ENCODE measurements at places on chromosomes 4 and X.
A peak's percentile ranks its signal among the peaks of the same experiment; 100 is the strongest.

DNA sequence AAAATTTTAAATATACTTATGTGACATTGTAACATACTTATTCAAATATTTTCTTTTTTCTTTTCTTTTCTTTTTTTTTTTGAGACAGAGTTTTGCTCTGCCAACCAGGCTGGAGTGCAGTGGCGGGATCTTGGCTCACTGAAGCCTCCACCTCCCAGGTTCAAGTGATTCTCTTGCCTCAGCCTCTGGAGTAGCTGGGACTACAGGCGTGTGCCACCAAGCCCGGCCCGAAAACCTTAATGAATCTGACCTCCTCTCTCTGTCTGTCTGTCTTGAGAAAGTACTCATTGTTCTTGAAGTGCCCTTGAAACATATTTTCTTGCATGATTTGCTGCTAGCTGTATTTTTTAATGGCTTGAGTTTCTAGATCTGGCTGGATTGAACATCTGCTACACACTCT, 136.8 kb downstream of the ANAPC4 start:
- no peak for DNase-seq

GRCh38 chrX:85084770-85085393, 81.2 kb downstream of the APOOL start:
- DNase-seq = peak; percentile 25

GRCh38 chr4:109009909-109010308, 247.1 kb upstream of the ETNPPL start:
- DNase-seq = no peak

- DNase-seq = no peak
Measured at GRCh38 chr4:136383082-136383481, 1149.2 kb downstream of the PCDH18 start.

GRCh38 chr4:100842856-100843255, 325.0 kb upstream of the EMCN start:
- DNase-seq = no peak

DNA sequence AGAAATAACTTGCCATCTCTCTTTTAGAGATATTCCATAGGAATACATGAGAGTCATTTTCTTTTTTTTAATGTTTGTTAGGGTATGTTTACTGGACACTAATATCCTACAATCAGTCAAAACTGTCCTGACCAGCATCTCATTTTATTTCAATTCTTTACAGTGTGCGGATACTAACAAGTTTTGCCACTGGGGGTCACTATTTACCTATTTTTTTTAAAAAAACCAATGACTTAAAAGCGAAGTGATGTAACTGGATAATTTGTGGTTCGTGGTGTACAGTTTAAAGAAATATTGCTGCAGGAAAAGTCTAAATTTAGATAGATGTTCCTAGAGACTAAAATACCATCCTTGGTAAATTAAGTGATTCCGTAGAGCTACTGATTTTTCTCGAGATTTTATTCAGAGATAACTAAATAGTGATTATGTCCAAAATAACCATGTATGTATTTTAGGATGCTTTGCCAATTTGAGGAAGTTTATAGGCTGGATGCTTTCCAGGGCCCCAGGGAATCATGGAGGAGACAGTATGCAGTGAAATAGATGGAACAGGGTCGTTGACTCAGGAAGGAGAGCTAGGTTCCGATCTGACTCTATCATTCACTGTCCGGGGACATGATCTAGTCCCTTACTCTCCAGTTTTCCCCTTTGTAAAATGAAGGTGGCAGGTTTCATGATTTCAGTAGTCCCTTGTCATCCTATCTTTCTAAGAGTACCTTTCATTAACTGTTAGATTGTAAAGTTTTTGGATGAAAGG, 34.0 kb upstream of the GNPDA2 start:
- DNase-seq = peak; percentile 12

DNA sequence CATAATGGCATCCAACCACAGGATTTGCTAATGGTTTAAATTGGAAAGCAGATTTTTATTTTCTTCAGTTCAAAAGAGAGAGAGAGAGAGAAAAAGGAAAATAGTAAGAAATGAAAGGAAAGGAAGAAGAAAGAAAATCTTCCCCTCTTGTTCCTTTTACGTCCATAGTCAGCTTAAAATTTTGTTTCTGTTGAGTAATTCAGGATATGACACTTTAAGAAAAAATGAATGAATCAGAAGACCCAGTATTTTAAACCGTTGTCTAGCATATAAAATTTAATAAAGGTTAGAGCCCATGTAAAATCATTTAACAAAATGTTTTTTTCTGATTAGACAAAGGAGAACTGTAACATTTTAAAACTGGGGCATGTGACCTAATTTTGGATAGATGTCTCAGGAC, 391.8 kb upstream of the EPHA5 start:
- DNase-seq = no peak

- no peak for DNase-seq
Measured at GRCh38 chrX:88135735-88136134, 611.3 kb upstream of the CPXCR1 start.

- no peak for DNase-seq
Measured at GRCh38 chr4:38872620-38873019, 5.0 kb downstream of the FAM114A1 start.

All from nephron progenitor cell (in vitro differentiated cells).